ENCODE measurements at places on chromosomes 12 and 14.

DNA sequence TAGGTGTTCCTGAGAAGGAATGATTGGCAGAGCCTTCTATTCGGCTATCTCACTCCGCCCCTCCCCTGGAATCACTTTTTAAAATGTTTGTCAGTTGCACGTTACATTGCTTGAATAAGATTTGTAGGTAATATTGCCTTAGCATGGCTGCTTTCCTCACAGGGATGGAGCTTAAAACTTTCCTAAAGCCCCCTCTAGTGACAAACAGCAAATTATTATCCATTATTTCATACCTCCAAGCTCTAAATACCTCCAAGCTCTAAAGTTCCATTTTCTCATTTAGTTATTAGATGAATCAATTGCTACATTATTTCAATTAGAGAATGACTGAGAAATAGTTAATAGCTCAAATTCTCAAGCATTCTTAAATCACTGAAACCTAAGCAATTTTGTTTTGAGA, 5.1 kb upstream of the SPATA7 start:
- DNase-seq: no peak

DNA sequence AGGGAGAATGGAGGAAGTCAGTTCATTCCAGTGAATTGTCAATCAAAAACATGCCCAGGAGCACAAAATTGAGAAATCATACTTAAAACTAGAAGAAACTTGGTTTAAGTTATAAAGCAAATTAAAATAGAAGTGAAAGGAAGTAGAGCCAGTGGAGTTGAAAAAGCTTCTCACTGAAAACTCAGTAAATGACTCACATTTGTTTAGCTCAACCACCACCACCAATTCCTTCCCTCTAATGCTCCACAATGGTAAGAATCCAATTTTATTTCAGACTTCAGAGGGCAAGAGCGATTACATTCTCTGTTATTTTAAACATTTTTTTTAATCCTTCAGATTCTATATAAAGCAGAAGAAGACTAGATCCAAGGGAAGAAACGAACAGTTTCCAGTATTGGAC, 19.4 kb downstream of the UTP20 start:
- DNase-seq: no peak

- no peak for DNase-seq
These were observed 8.3 kb upstream of the HVCN1 start for GRCh38 chr12:110697236-110697635.

DNA sequence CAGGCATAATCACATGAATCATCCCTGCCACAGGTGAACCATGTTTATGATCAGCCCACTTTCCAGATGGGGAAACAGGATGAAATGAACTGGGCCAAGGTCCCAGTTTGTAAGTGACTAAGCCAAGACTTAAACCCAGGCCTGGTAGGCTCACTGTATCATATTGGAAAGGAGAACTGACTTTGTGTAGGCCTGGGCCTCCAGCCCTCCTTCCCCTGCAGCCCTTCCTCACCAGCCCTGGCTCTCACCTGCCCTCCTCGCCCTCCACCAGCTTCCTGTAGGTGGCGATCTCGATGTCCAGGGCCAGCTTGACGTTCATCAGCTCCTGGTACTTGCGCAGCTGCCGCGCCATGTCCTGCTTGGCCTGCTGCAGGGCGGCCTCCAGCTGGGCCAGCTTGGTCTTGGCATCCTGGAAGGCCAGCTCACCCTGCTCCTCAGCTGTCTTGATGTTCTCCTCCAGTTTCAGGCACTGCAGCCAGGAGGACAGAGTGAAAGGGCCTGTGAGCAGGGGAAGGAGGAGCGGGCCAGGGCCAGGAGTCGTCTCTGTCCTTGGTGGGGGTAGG, 19.8 kb downstream of the KRT80 start:
- peak; percentile 24 for DNase-seq

- no peak for DNase-seq
These were observed 28.2 kb downstream of the GTF2A1 start for GRCh38 chr14:81192594-81192993.

GRCh38 chr12:93813972-93814821, 137.0 kb downstream of the CRADD start:
- peak; percentile 15 for DNase-seq

- no peak for DNase-seq
These were observed 20.5 kb downstream of the DERA start for GRCh38 chr12:15931590-15932053.
